Right atrium auricular region (tissue), 2 donors: ENCODE measurements at places on chromosomes 12 and 14. TPM values are rescaled to one million over a fixed set of nuclear protein-coding genes. Genes with fewer than 3 reads are reported as not detected.

DNA sequence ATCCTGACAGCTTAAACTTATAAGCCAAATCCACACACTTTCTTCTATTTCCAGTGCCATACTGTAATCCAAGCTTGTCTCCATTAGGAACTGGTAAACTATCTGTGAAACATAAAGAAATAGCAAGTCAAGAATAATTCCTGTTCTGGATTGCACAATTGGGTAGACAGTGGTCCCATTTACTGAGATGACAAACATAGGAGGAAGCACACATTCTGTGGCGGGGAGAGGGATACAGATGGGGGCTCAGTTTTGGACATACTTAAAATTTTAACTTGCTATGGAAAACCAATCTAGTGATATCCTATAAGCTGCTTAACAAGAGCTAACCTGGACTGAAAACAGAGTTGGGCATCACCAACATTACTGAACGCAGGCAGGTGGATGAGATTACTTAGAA, 16.3 kb downstream of the MAP4K5 start:
- no peaks in the 10 kb centered on the region for H3K27me3 ChIP-seq
- no peak for DNase-seq
- H3K36me3 ChIP-seq, result no peaks in the 10 kb centered on the region
- peaks cover 2% of the 10 kb centered on the region for H3K4me1 ChIP-seq

DNA sequence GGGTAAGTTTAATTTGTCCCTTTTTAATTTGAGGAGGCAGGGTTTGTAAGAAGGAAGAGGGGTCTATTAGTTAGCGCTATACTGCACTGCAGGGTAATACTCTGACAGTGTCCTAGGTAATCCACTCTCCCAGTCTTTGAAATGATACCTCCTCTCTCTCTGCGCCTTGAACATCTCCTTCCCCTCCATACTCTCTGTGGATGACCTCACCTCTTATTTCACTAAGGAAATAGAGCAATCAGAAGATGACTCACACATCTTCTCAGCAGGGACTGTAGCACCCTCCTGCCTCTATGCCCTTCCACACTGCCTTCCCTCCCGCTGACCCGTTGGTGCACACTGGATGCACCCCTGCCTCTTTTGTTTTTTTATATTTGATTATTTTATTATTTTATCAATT, 94.2 kb downstream of the GRIP1 start:
- H3K4me1 ChIP-seq, result no peaks in the 10 kb centered on the region
- no peak overlapping the region for H3K4me3 ChIP-seq
- no peaks in the 10 kb centered on the region for H3K27me3 ChIP-seq
- no peaks in the 10 kb centered on the region for H3K36me3 ChIP-seq

DNA sequence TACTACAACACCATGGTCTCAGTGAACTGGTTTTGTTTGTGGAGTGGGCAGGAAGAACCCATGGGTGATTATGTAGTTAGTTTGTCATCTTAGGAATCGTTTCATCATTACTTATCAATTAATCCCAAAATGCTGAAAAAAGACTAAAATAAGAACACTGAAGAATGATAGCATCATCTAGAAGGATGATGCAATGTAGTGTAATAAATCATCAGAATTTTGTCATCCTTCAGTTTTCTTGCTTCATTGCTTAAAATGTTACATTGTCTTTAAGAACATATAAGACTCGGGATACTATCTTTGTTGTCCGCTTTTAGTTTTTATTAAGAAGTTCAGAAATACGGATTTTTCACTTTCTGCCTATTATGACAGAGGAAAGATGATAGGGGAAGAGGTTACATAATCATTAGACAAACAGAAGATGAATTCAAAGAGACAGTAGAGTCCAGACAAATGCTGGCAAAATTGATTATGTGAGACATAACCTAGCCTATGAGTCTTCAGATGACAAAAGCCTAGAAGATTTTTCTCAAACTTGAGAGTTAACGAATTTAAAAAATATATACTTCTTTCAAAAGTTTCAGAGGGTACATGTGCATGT, 10.8 kb upstream of the SMOC1 start:
- no peak overlapping the region for H3K27ac ChIP-seq
- H3K27me3 ChIP-seq, result no peaks in the 10 kb centered on the region
- H3K4me3 ChIP-seq, result no peak overlapping the region
- H3K36me3 ChIP-seq, result no peaks in the 10 kb centered on the region
- H3K4me1 ChIP-seq, result no peaks in the 10 kb centered on the region

- H3K27me3 ChIP-seq, result no peaks in the 10 kb centered on the region
- no peak overlapping the region for H3K4me3 ChIP-seq
- peaks cover 44% of the 10 kb centered on the region for H3K4me1 ChIP-seq
- no peaks in the 10 kb centered on the region for H3K36me3 ChIP-seq
Measured at GRCh38 chr12:118063576-118064391, 2.8 kb upstream of the WSB2 start.

Gene ZC2HC1C
- 4.8 TPM for total RNA-seq

Gene TCL1B
- total RNA-seq, result not detected

- no peak overlapping the region for H3K27ac ChIP-seq
- no peaks in the 10 kb centered on the region for H3K36me3 ChIP-seq
- no peak for DNase-seq
- H3K4me3 ChIP-seq, result no peak overlapping the region
Measured at GRCh38 chr14:71705460-71705859, 226.8 kb upstream of the RGS6 start.
